GM23248 (cell line): ENCODE measurements at places on chromosomes 11 and 22. TPM values are rescaled to one million over a fixed set of nuclear protein-coding genes. Genes with fewer than 3 reads are reported as not detected.

GRCh38 chr11:20090654-20091374, 69.5 kb downstream of the DBX1 start:
- no peak for DNase-seq

GRCh38 chr11:131999084-131999483, 628.7 kb downstream of the NTM start:
- DNase-seq = no peak

GRCh38 chr11:110358336-110358735, 61.9 kb upstream of the RDX start:
- no peak for DNase-seq

GRCh38 chr11:67354075-67355022, 1.0 kb upstream of the POLD4 start:
- peak; percentile 97 for DNase-seq

DNA sequence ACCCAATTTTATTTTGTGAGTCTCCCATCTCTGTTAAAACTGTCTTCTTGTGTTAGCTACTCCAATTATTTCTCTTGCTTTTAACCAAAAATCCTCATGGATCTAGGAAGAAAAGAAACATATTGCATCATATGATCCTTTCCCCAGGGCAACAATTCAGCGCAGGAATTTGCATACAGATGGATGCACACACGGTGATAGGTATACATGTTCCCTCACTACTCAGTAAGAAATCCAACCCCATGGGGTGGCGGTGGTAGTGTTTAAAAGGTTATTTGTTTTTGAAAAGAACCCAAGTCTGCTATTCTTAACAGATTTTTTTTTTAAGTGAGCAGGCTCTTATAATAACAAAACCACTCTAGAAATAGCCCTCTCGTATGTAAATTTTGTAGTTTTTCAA, 4.2 kb upstream of the SYN3 start:
- no peak for DNase-seq

DNA sequence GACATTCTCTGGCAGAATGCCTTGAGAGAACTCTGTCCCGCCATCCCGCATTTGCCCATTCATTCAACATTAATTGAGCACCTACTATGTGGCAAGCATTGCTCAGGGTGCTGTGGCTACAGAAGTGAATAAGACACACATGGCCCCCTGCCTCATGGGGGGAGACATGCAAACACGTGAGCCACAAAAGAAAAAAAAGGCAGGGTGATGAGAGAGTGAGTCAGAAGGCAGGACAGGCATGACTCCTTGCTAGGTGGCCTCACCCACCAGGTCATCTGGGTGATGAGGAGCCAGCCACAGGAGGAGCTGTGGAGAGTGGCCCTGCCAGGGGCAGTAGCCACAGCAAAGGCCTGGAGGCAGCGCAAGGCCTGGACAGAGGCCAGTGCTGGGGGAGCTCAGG, 4.9 kb downstream of the CHRM4 start:
- DNase-seq = peak; percentile 75

DNA sequence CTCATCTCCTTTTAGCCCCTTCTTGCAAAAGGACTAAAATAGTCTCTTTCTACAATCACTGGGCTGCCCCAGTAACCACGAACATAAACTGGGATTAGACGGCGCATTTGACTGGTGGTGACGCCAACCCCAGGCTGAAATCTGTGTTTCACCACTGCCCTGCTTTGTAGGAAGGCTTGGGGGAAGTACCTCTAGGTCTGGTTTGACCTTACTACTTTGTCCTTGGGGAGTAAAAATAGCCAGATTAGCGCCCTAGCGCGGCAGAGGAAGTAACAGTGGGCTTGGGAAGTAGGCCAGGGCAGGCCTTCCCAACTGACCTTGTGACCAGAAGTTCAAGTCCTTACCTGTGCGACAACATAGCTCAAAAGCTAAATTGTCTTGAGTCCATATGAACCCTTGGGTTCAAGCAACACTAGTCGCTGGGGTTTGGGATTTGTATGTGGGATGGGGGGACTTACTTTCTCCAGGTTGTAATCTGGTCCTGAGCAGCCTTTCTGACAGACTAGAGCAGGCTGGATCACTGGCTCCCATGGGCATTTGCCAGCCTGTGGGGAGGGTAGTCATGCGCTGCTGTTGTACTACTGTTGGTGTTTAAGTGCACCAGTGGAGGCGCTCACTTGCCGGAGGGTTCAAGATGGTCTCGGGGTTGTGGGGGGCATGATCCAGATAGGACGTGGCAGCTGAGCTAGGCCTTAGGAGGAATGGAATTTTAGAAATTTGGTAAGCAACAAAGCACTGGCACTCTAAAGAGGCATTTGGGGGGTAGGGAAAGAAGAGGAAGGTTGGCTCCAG, 953 bp upstream of the PACS1 start:
- peak; percentile 85 for DNase-seq

DNA sequence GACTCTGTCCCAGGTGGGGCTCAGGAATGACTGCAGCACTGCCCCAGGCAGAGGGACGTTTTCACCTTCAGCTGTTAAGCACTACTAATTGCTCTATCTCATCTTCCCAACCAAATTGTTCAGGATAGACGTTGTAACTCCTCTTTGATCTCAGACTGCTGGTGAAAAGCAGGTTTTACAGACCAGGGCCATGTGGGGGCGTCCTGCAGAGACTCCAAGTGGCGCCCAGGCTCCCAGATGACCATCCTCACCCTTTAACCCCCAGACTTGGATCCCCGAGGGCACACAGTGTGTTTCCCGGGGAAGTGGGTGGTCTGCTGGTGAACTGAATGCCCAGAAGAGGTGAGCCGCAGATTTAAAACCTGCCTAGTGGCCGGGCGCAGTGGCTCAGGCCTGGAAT, 23.9 kb downstream of the FADD start:
- peak; percentile 38 for DNase-seq

- DNase-seq = peak; percentile 92
These were observed at the start of gene PTPMT1 for GRCh38 chr11:47565340-47566148. Gene PTPMT1, plus strand, starts transcription at chr11:47565599. Its CDS starts 24 bp downstream, at chr11:47565623.

GRCh38 chr22:22458896-22459588, 49.5 kb downstream of the ZNF280B start:
- DNase-seq = no peak

DNA sequence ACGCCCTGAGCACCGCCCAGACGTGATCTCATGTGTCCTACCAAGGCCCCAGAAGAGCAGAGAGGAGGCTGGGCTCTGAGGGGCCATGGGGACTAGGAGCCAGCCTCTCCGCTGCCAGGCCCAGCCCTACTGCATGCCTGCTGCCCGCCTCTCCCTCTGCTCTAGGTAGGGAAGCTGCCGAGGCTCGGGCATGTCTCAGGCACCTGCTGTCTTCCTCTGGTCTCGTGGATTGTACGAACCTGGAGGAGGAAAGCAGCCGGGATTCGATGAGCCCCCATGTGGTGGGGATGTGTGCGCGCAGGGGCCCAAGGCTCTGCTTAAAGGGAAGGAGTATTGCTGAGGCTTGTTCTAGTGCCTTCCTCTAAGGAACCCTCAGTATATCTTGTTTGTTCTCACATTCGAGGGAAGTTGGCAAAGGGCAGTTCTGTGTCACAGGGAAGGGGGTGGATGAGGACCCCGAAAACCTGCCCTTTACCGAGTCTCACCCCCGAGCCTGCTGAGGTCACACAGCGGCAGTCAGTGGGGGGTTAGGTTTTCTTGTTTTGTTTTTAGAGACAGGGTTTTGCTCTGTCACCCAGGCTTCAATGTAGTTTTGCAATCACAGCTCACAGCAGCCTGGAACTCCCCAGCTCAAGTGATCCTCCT, 21.2 kb downstream of the DAGLA start:
- DNase-seq = no peak

DNA sequence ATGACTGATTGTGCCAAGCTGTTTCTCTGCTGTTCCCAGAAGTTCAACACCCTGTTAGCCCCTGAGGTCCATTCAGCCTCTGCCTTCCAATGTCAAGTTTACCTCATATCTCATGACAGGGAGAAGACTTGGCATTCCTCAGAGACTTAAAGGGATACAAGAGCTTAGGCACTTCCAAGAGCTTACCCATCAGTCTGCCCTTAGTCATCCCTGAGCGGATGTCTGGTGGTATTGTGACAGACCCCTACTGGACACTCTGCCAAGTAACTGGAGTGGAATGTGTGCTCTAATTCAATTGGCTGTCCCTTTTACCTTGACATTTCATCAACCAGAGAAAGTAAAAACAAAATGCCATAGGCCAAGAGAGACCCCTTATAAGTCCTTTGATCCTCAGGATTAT, 151.5 kb downstream of the AASDHPPT start:
- DNase-seq = peak; percentile 8

- DNase-seq = peak; percentile 63
These were observed 14.1 kb downstream of the RPS13 start for GRCh38 chr11:17063171-17064002.

DNA sequence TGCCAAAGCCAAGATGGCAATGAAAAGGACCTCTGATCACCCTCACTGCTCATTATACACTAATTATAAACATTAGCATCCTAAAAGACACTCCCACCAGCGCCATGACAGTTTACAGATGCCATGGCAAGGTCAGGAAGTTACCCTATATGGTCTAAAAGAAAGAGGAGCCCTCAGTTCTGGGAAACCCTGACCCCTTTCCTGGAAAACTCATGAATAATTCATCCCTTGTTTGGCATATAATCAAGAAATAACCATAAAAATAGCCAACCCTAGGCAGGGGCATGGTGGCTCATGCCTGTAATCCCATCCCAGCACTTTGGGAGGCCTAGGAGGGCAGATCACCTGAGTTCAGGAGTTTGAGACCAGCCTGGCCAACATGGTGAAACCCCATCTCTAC, 12.7 kb upstream of the CAPN5 start:
- DNase-seq = no peak

GRCh38 chr11:74006743-74007304, 2.1 kb downstream of the UCP3 start:
- no peak for DNase-seq

DNA sequence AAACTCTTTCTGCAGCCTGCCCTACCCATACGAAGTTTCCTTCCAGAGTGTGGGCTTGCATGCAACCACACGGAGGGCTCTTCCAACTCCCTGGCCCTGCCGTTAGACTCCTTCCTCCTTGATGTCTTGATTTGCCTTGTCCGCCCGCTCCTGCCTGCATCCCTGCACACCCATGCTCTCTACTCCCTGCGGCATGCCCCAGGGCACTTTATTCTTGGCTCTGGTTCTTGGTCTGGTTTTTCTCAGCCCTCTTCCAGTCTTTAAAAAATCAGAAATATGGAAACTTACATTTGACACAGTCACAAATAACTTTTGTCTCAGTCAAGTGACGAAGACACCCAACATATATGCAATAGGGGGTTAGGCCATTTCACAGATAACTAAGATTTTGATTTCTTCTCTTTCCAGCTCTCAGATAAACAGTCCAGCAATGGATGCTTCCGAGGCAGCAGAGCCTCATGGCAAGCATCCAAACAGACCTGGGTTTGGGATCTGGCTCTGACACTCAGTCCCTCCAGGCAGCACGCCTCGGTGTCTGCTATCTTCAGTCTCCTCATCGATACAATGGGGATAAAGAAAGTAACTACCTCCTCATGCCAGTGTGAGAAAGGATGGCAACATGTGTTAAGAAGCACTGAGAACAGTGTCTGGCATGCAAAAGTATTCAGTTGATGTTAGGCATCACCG, 15.7 kb upstream of the OPCML start:
- DNase-seq = no peak

DNA sequence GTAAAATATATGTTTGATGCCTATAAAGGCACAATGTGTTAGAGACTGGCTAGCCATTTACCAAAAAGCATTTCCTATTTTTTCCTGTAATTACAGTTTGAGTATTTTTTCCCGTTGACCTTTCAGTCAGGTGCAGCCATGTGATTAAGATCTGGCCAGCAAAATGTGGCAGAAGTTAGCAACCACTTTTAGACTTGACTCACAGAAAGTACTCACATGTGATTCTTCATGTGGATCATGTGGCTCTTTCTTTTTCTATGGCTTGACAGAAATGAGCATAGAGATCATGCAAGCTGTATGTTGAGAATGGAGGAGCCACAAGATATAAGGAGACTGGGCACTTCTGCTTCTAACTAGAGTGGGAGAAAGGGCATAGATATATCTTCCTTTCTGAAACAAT, 27.3 kb upstream of the RAB38 start:
- DNase-seq = no peak

GRCh38 chr22:46150034-46150654, at the start of gene PPARA:
Gene PPARA, plus strand, starts transcription at chr22:46150526. Its CDS starts 47,858 bp downstream, at chr22:46198384.
- DNase-seq = peak; percentile 87

DNA sequence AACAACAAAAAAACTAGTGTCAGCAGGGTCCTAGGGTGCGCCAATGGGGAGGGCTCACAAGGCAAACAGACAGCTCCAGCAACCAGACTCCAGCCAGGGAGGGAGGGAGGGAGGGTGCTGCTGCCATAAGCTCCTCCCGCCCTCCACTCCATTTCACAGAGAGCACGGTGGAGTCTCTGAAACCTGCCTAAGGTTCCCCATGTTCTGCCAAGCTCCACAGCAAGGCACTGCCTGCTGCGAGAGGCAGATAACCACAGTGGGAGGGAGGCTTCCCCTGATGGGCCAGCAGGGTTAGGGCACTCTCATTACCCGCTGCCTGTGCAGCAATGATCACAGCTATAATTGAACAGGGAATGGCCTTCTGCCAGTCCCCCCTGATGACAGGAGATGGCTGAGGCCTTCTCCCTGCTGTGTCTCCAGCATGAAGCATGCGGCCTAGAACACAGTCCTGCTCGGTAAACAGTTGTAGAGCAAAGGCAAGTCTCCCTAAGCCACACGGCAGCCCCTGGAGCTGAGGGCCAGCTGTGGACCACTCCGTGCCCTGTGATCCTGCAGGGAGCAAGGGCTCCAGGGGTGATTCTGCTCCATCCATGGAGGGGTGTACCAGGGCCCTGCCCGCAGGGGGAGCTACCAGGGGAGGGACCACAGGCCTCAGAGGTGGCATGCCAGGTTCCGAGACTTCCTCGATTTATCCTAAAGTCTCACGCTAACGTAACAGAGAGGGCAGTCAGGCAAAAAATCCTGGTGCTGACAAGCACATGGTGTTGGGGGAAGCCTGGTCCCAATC, 42.9 kb downstream of the PC start:
- no peak for DNase-seq

DNA sequence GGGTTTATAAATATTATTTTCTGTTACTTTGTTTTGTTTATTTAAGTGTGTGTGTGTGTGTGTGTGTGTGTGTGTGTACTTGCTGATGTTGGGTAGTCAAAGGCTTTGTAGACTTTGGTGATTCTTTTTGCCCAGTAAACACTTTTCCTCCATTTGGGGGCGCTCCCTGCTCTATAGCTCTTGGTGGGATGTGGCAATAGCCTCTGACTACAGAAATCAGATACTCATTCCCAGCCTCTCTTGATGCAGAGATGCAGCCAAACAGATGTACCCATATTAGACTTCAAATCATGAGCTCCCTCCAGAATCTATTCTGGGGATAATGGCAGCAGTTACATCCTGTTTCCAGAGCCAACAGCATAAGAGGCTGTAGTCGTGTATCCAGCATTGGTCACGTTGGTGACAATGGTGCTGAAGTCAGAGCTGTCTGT, 33.4 kb upstream of the APOL5 start:
- peak; percentile 78 for DNase-seq

CBL gene
- 5.0 and 5.8 TPM in 2 replicates for polyA plus RNA-seq

CTSW gene
- polyA plus RNA-seq = 0.23 and 0.51 TPM in 2 replicates

PTPRCAP gene
- 0.43 and 0.68 TPM in 2 replicates for polyA plus RNA-seq

CABP7 gene
- 0.08 TPM in 1 of 2 replicates, not detected in the other for polyA plus RNA-seq

OR4X2 gene
- polyA plus RNA-seq = not detected in 2 replicates

ZP1 gene
- polyA plus RNA-seq = 0.51 and 1.0 TPM in 2 replicates

TBX1 gene
- polyA plus RNA-seq = 2.2 and 2.8 TPM in 2 replicates
